Fibroblast of skin of left quadriceps (primary cell): ENCODE measurements at places on chromosomes 6 and 20.

GRCh38 chr20:20483328-20483727, 115.4 kb downstream of the INSM1 start:
- no peak for DNase-seq

GRCh38 chr20:50567860-50568548, 57.8 kb downstream of the PTPN1 start:
- DNase-seq: no peak

- DNase-seq: no peak
Observed at GRCh38 chr6:91483415-91484105, 896.7 kb upstream of the MAP3K7 start.

GRCh38 chr6:160534050-160534696, 129.9 kb downstream of the LPA start:
- DNase-seq: no peak

- DNase-seq: no peak
Observed at GRCh38 chr20:53040693-53041589, 68.8 kb downstream of the TSHZ2 start.

GRCh38 chr20:41141153-41141815, 3.9 kb downstream of the PLCG1 start:
- DNase-seq: no peak

GRCh38 chr20:31494131-31494530, 19.0 kb downstream of the REM1 start:
- DNase-seq: no peak

DNA sequence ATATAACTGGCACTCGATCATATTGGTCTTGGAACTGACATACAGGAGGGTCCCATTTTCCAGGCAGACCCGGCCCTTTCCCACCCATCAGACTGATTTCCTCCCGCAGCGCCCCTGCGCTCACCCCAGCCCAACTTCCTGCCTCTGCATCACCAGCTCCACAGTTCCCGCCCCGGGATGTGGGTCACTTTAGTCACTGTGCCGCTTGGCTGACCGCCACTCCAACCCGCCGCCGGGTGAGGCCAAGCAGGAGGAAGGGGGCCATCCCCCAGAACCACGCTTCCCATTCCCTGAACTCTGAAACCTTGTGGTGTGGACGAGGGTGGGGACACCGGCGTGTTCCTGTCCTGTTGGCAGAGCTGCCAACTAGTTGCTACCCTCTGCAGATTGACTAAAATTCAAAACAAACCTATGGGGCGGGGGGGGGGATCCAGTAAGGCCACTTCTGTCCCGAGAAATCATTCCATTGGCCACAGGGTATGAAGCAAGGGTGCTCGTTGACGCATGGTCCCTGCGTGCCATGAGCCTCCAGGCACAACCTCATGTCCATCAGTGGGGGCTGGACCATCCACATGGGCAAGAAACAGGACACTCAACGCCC, 12.3 kb downstream of the TGM2 start:
- no peak for DNase-seq

GRCh38 chr20:52965819-52966218, 6.3 kb upstream of the TSHZ2 start:
- DNase-seq: no peak

DNA sequence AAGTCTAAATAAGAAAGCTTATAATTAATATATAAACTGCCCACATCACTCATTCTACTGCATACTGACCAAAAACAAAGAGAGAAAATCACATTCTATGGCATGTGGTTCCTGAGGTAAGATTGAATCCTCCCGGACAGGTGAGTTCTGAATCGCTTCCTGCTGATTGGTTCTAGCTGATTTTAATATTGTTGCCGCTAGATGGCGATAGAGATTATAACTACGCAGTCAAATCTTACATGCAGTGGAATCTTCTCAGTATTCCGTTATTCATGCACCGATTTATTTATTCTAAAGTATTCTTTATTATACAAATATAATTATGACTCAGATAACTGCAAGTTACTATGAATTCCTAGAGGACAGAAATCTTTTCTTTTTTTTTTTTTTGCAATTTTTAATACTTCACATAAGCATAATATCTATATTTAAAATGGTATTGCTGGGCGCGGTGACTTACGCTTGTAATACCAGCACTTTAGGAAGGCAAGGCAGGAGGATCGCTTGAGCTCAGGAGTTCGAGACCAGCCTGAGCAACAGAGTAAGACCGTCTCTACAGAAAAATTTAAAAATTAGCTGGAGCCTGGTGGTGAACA, 24.2 kb upstream of the TMX4 start:
- no peak for DNase-seq

DNA sequence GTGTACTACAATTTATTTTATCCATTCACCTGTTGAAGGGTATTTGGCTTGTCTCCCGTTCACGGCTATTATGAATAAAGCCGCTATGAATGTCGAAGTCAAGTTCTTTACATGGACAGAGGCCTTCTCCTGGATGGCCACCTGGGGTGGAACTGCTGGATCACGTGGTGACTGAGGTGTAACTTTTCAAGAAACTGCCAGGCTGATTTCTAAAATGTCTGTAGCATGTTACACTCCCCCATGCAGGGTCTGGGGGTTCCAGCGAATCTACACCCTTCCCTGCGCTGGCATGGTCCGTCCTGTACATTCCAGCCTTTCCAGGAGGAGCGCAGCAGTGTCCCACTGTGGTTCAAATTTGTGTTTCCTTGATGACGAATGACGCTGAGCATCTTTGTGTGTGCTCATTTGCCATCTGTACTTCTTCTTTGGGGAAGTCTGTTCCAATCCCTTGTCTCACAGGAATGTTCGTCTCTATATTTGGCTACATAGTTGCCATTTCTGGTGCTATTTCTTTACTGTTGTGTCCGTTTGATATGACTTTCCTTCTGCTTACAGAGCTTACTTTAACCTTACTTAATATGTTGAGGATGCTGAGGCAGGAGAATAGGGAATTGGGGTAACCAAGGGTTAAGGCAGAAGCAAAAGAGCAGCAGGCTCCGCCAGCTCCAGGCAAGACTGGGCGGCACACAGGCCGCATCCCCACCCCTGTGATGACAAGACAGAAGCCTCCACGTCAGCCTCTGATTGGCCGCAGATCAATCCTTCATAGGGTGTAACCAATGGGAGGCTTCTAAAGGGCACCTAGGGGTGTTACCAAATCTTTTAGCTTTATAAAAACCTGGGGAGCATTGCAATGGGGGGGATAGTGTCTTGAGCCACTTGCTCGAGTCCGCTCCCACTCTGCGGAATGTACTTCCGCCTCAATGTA, 106.6 kb downstream of the TAF4 start:
- DNase-seq: no peak
